ENCODE measurements at places on chromosomes 7 and 10.
A peak's percentile ranks its signal among the peaks of the same experiment; 100 is the strongest.

GRCh38 chr10:20858292-20859124 is 38.6 kb downstream of the NEBL start:
- DNase-seq, result peak; percentile 60

DNA sequence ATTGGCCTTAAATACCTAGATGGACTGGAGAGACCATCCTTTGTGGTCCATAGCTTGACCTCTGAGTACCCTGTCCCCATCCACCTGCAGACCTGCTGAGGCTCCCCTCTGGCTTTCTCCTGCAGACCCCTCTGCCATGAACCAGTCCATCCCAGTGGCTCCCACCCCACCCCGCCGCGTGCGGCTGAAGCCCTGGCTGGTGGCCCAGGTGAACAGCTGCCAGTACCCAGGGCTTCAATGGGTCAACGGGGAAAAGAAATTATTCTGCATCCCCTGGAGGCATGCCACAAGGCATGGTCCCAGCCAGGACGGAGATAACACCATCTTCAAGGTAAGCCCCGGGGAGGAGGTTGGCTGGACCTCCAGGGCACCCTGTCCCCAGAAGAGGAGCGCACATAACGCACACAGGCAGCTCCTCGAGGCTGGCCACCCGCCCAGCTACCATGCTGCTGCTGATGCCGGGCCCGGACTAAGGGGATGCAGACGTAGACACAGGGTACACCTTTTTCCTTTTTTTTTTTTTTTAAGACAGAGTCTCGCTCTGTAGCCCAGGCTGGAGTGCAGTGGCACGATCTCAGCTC is 4.3 kb downstream of the IRF5 start:
- DNase-seq, result no peak

DNA sequence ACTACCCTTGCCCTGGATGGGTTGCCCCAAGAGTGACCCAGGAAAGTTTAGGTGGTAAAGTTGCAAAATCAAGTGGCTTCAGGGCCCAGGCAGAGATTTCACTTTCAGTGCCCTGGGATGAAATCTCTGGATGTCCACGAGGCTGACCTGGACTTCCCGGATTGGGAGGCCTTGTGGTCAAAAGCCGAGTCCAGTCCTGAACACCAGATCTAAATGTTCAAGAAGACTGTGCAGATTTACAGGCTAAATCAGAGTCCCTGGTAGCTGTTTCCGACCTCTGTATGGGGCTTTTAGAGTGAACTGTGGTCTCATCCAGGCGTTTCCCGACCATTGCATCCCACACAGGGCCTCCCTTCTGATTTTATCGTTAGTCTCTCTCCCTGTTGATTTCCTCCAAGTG is 95.3 kb downstream of the WDR11 start:
- DNase-seq, result no peak

- no peak for DNase-seq
Observed at GRCh38 chr10:52597189-52597863, 175.3 kb downstream of the MBL2 start.

DNA sequence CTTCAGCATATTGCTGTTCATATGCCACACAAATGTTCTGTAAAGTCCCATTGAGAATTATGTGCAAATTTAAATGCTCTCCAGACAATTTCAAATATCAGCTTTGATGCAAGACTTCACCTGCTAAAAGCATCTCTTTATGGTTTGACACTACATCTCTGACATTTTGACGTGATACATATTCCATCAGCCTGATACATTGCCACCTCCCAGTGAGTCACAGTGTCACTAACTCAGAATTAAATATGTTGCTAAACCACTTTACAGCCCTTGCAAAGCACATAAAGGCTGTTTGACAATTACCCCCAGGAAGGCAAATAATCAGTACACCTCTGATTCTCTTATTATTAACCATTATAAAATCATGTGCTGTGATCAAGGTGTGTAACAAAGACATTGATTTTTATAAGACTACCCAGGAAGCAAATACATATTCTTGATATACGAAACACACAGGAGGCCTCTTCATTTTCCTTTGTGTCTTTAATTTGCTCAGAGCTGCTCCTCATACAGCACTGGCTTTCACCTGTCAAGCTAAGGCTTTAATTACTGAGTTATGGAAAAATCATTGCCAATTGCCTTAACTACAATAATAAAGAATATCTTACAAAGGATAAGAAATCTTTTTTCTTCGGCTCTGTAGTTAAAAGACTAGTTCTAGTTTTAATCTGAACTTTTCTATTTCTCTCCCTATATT is 547.5 kb upstream of the C7orf33 start:
- DNase-seq, result no peak

DNA sequence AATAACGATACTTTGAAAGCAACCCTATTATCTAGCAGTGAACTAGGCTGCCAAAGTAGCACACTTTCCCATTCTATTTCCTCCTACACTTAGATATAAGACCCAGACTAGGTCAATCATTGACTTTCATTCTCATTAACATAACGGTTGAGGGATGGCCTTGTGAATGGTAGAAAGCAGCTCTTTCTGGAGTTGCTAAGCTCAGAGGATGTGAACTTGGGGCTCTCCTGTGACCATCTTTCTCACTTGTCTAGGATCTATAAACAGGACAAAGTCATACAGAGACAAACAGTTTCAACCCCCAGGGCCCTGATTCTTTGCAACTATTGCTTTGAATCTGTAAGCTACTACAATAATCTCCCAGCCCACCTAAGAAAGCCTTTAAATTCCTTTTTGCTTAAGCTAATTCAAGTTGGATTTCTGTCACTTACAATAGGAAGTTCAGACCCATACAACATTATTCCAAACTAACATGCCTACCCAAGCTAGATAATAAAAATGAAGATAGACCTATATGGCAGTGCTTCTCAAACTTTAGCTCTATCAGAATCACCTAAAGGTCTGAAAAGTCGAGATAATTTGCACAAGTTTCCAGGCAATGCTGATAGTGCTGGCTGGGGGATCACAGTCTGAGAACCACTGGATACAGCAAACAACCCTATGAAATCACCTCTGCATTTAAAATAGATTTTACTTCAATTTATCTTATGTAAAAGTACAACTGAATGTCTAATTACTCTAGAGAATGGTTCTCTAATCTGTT is 16.7 kb downstream of the P4HA1 start:
- no peak for DNase-seq

GRCh38 chr7:102412548-102412947 is 16.4 kb downstream of the PRKRIP1 start:
- DNase-seq, result peak; percentile 60

DNA sequence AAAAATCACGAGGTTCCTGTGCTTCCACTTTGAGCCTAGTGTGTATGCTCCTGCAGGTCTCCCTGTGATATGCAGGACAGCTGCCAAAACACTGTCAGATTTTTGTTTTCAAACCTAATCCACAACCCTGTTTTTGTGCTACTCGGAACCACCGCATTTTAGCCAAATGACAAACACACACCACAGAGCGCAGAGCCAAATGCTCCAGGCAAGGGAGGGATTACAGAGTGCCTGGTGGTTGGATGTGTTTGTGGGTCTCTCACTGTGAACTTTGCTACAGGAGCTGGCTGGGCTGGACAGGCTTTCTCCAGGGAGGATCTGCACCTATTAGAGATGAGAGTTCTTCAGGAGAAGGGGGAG is 5.7 kb upstream of the RBM28 start:
- no peak for DNase-seq

DNA sequence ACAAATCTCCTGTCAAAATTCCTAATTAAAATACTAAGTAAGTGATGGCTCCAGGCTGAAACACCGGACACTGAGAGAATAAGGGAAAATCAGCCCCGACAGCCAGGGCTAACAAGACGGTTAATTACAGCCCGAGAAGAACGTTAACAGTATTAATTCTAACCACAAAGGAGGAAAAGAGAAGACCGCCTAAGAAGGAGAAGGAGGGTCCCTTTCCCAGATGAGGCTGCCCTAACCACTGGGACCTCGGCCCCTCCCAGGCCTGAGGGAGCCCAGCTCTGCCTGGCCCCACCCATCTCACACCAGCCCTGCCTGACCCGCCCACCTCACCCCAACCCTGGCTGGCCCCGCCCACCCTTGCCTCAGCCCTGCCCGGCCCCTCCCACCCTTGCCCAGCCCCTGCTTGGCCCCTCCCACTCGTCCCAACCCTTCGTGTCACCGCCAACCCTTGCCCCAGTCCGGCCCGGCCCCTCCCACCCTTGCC is 51.3 kb downstream of the PWWP2B start:
- peak; percentile 38 for DNase-seq

DNA sequence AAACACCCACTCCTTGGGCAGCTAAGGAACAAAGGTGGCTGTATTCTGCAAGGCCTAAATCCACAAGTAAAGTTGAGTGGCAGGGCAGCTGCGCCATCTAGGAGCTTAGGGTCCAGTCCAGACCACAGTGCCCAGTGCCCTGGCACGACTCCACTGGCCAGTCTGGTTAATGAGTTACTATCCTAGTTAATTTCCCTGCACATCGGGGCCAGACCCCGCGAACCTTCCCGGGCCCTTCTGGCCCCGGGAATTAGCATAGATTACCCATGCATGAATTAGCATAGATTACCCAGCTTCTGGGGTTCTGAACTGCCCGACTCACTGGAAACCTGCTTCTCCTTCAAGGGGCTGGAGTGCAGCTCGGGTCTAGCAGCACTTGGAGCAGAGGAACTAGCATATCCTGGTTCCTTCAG is 3.2 kb upstream of the EMX2 start:
- DNase-seq, result no peak

DNA sequence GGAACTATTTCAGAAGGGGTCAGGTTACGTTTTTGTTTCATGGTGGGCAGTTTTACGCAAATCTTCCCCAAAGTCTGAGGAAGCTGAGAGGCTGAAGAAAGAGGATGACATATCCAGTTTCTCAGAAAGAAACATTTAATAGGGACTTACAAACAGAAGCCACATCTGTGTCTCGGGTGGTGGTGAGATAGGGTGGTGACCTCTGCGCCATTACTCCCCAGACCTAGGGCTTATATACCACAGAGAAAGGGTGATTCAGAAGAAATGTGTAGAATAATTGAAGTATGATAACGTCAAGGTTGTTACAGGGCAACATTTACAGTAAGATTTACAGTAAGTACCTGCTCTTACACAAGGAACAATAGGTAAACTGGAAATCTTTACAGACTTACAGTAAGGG is 43.0 kb upstream of the RELN start:
- no peak for DNase-seq

GRCh38 chr7:604884-605531 is 85.4 kb upstream of the PDGFA start:
- no peak for DNase-seq

DNA sequence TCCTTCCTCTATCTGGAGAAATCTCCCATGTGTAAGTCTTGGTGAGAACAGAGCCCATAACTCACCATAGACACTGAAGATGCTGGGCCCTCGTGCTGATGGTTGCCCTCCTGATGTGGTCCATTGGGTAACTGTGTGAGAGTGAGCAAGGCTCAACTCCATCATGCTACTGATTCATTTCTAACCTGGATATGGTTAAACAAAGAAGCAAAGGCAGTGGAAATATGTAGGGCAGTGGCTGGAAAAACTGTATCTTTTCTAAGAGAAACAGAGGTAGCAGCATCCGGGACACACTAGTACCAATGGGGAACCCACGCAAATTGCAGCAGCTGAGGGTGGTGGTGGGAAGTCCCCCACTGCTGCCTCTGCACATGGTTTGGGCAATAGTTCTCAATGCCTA is 221.7 kb downstream of the KLF6 start:
- DNase-seq, result no peak

- peak; percentile 49 for DNase-seq
Observed at GRCh38 chr7:93374345-93374940, 142.3 kb downstream of the VPS50 start.

DNA sequence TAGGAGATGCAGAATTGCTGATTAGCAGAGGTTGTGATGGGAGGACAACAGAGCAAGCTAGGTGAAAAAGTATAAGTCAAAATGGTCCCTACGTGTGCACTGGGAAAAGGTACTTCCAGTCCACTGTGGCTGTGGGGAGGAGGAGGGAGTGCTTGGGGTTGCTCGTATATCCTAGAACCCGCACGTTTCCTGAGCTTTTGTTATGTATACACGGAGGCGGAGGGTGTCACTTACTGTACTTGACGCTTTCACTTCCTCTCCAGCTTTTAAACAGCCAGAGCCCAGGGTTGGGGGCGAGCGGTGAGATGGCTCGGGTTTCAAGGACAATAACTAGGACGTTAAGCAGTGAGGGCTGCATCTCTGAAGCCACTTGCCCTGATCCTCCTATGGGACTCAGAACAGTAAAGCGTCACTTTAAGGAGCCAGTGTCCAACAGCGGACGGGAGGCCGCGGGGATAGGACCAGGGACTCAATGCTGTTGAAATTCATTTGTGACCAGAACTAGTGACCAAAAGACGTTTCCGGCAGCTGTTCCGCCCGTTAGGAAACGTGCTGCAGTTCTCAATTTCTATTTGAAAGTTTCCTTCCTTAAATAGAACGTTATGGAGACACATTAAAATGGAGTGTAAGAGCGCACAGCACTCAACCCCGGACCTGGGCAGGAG is 985 bp upstream of the ETV1 start:
- peak; percentile 45 for DNase-seq

All from fibroblast of mammary gland (primary cell).